Endothelial cell (in vitro differentiated cells): ENCODE measurements at places on chromosomes 7 and 10.

DNA sequence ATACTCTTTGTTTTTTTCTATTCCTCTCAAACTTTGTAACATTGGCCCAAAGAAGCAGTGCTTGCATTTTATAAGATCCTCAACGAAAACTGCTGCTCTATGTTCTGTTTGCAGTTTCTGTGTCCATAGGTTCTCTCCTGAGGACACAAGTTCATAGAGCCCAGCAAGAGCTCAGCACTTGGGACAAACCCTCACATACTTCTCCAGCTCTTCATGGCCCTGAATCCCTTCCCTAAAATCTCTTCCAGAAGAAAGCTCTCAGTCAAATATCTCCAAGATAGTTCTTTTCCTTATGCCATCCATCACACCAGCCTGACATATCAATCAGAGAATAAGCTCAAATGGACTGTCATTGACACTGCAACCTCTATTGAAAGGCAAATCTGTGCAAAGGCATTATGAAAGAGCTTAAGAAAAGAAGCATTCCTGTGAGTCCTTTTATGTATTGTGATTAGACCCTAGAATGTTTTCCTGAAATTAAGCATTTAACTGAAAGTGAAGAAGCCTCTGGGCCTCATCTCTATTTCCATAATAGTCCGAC, 405.5 kb downstream of the ANKRD7 start:
- DNase-seq = no peak
- no peak overlapping the region for H3K4me3 ChIP-seq
- no peaks in the 10 kb centered on the region for H3K4me1 ChIP-seq

GRCh38 chr10:109591601-109592000, 331.7 kb downstream of the XPNPEP1 start:
- H3K36me3 ChIP-seq = no peaks in the 10 kb centered on the region
- no peak overlapping the region for H3K27ac ChIP-seq
- H3K27me3 ChIP-seq = no peaks in the 10 kb centered on the region
- no peak for DNase-seq
- H3K4me1 ChIP-seq = no peaks in the 10 kb centered on the region

GRCh38 chr10:89055159-89055558, 64.6 kb downstream of the FAS start:
- peaks cover 4% of the 10 kb centered on the region for H3K4me1 ChIP-seq
- no peak for DNase-seq
- H3K27ac ChIP-seq = no peak overlapping the region
- no peaks in the 10 kb centered on the region for H3K36me3 ChIP-seq
- no peak overlapping the region for H3K4me3 ChIP-seq
- no peaks in the 10 kb centered on the region for H3K27me3 ChIP-seq

DNA sequence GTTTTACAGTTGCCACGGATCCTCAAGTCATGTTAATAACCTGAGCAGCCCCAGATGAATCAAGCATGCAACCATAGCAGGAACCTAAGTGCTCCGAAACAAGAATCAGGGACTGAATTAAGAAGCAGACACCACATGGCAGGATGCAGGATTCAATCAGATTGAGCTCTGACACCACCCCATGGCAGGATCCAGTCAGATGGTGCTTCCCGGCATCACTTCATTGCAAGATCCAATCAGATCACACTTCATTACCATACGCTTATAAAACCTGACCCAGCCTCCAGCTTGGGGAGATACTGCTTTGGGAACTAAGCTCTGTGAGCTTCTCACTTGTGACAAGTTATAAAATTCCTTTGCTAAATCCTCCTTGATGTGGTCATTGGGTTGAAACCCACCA, 55.3 kb downstream of the ABCB4 start:
- no peaks in the 10 kb centered on the region for H3K4me1 ChIP-seq
- no peak for DNase-seq
- peaks cover 1% of the 10 kb centered on the region for H3K27me3 ChIP-seq
- no peak overlapping the region for H3K4me3 ChIP-seq
- no peaks in the 10 kb centered on the region for H3K36me3 ChIP-seq

GRCh38 chr7:128078309-128078708, 47.1 kb upstream of the LRRC4 start:
- peaks cover 26% of the 10 kb centered on the region for H3K4me1 ChIP-seq
- peaks cover 11% of the 10 kb centered on the region for H3K36me3 ChIP-seq
- H3K4me3 ChIP-seq = no peak overlapping the region
- no peak overlapping the region for H3K27ac ChIP-seq
- DNase-seq = no peak
- H3K27me3 ChIP-seq = peaks cover 26% of the 10 kb centered on the region

DNA sequence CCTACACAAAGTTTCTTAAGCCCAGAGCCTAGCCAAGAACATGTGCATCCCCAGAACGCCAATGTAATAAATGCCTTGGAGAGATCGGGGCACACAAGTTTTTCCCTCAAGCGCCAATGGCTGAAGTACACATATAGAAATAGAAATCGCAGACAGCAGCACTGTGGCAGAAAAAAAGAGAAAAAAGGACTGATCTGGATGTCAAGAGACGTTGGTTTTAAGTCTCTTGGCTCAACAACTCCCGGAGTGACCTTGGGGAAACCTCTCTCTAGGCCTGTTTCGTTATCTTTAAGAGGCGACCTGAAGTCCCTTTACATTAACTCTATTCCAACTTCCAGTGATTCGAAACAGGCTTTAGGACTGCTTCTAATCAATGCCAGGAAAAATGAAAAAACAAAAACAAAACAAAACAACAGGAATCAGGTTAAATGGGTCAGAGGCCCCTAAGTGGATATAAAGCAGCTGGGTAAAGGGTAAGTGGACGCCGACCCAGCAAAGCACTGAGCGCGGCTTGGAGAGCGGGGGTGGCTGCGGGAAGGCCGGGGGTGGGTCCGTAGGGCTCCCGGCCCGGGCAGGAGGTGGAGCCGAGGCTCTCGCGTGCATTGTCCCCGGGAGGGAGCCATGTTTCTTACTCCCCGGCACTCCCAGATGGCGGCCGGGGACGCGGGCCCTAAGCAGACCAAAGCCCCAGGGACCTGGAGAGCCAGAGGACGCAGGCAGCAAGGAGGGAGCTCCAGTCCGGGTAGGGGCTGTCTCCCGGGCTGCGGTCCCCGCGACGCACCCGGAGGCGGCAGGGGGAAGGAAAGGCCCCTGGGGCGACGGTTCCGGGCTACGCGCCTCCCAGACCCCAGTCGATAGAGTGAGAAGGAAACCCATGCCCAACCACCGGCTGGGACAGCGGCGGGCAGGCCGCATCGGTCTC, 757 bp downstream of the EIF3A start:
- H3K36me3 ChIP-seq = peaks cover 9% of the 10 kb centered on the region
- H3K4me3 ChIP-seq = peak overlapping the region; percentile 100
- DNase-seq = peak; percentile 76
- peaks cover 19% of the 10 kb centered on the region for H3K4me1 ChIP-seq
- peak overlapping the region; percentile 99 for H3K27ac ChIP-seq

- H3K27ac ChIP-seq = no peak overlapping the region
- H3K4me3 ChIP-seq = no peak overlapping the region
- peaks cover 8% of the 10 kb centered on the region for H3K27me3 ChIP-seq
- H3K36me3 ChIP-seq = peaks cover 3% of the 10 kb centered on the region
- peaks cover 10% of the 10 kb centered on the region for H3K4me1 ChIP-seq
Measured at GRCh38 chr7:22108151-22108845, 162.6 kb upstream of the CDCA7L start.

- no peaks in the 10 kb centered on the region for H3K4me1 ChIP-seq
- H3K4me3 ChIP-seq = no peak overlapping the region
- peaks cover 1% of the 10 kb centered on the region for H3K27me3 ChIP-seq
- DNase-seq = no peak
Measured at GRCh38 chr7:29365423-29365822, 170.8 kb downstream of the CHN2 start.

DNA sequence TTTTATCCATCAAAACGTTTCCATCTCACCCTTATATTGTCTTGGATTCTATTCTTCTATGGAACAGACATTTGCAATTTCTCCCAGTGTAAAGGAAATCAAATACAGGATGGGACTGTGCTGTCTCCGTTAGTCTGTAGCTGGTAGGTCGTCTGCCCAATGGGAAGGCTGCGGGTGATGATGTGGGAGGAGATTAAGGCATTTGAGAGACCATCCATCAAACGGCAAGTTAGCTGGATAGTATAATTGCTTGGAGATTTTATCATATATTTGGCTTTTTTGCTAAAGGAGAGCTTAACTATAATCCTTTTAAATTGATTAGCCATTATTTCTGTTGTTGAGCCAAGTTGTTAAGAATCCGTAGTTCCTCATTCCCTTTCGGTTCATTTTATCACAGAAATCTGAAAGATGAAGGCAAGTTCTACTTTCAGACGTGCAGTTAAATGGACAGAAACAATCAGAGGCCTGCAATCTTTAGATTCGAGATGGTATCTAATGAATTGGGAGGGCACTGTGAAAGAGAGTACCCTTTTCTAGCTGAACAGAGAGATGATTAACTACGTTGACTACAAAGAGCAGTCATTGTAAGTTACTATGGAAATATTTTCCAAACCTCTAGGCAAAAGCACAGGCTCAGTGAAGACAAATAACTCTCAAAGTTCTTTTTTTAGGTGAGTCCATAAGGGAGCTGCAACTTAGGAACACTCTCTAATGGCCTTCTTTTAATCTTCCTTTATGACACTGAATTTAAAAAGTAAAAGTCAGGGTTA, 253.3 kb upstream of the KIAA1217 start:
- no peak for DNase-seq
- H3K27me3 ChIP-seq = no peaks in the 10 kb centered on the region
- H3K4me1 ChIP-seq = no peaks in the 10 kb centered on the region
- H3K27ac ChIP-seq = no peak overlapping the region
- H3K36me3 ChIP-seq = no peaks in the 10 kb centered on the region
- no peak overlapping the region for H3K4me3 ChIP-seq

- H3K27me3 ChIP-seq = peaks cover 21% of the 10 kb centered on the region
- H3K27ac ChIP-seq = no peak overlapping the region
- no peak for DNase-seq
- H3K36me3 ChIP-seq = peaks cover 44% of the 10 kb centered on the region
Measured at GRCh38 chr10:132709471-132709951, 76.4 kb downstream of the NKX6-2 start.
